ENCODE measurements at places on chromosomes 5 and 9. TPM values are rescaled to one million over a fixed set of nuclear protein-coding genes. Genes with fewer than 3 reads are reported as not detected.

Gene WNT8A
- not detected for total RNA-seq

Gene ZNG1E
- total RNA-seq = 33.2 TPM

- DNase-seq = no peak
- no peaks in the 10 kb centered on the region for H3K4me1 ChIP-seq
- no peaks in the 10 kb centered on the region for H3K36me3 ChIP-seq
- H3K4me3 ChIP-seq = no peak overlapping the region
Observed at GRCh38 chr5:156367597-156367996, 40.6 kb downstream of the SGCD start.

- H3K4me3 ChIP-seq = no peak overlapping the region
- DNase-seq = no peak
- H3K27ac ChIP-seq = no peak overlapping the region
- H3K4me1 ChIP-seq = 0 out of 2 replicates have a peak, but pooled peaks cover 7% of the 10 kb centered on the region
- H3K36me3 ChIP-seq = no peaks in the 10 kb centered on the region
Observed at GRCh38 chr5:54453046-54453445, 2.5 kb upstream of the HSPB3 start.

DNA sequence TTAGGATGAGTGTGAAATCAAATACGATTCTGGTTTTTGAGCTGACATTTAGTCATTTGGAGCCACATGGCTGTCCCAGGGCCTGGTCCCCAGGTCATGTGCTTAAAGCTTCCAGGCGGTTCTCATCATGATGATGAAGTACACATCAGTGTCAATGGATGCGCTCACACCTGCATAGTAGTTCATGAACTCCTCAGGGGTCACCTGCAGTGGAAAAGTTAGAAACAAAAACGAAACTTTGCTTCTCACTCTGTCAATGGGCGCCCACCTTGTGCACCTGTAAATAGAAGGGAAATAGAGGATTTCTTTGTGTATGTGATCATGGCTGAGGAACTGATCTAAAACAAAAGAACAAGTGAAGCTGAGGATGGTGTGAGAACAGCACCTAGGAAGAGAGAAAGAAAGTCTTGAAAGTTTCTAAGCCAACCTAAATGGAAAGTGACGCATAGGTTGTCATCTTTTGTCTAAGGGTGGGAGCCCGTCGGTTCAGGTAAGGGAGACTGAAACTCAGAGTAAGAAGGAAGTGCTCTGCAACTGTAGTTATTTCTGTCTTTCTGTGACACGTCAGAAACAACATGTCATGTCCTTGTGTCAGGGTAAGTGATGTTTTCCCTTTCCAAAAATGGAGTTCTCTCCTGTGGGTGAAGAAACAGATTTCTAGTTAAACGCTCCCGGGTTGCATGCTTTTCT lies 33.8 kb downstream of the CAPSL start:
- H3K4me1 ChIP-seq = no peaks in the 10 kb centered on the region
- DNase-seq = no peak
- no peaks in the 10 kb centered on the region for H3K27me3 ChIP-seq
- no peak overlapping the region for H3K4me3 ChIP-seq

GRCh38 chr9:35738186-35738585 lies 5.7 kb downstream of the CREB3 start:
- H3K4me1 ChIP-seq = peaks cover 11% of the 10 kb centered on the region
- H3K27ac ChIP-seq = no peak overlapping the region
- no peak overlapping the region for H3K4me3 ChIP-seq
- DNase-seq = no peak
- H3K36me3 ChIP-seq = 0 out of 2 replicates have a peak, but pooled peaks cover 12% of the 10 kb centered on the region
